ENCODE measurements at places on chromosomes 4 and X.

GRCh38 chr4:155974476-155974749, 20.7 kb upstream of the CTSO start:
- DNase-seq: no peak

- no peak for DNase-seq
These were observed 88.6 kb upstream of the PTCHD1 start for GRCh38 chrX:23246001-23246400.

DNA sequence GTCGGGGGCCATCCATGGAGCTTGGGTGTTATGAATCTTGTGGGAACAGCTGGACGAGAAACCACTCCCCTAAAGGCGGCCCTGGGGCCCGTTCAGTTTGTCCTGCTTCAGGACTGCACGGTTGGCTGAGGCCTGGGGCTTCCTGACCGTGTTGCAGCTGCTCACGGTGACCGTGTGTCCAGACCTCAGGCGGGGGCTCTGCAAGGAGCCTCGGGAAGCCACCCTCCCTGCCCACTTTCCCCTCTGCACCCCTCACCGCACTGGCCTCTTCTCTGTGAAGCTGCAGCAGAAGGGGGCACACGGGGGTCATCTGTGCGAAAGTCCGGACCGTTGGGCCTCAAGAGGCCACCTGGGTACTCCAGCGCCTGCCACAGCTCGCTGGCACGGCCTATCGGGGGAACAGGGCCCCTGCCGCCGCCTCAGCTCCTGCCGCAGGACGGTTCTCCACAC, 29.4 kb downstream of the UVSSA start:
- no peak for DNase-seq

DNA sequence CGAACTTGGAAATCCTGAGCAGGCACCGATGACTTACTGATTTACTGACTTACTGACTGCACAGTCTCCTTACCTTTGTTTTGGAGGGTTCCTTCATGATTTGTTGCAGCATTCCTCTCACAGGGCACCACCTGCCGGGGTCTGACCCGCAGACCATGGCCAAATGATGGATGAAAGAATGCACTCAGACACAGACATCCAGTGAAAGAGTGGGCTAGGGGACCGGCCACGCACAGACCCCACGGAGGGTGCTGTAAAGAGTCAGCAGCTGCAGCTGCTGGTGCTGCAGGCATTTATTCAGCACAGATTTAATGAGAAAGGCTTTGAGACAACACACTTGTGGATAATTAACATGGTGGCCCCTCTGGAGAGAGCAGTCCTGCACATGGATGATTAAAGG, 3.4 kb downstream of the MAGEB5 start:
- DNase-seq: no peak

- no peak for DNase-seq
These were observed 30.7 kb upstream of the RPS6KA6 start for GRCh38 chrX:84218726-84219125.

DNA sequence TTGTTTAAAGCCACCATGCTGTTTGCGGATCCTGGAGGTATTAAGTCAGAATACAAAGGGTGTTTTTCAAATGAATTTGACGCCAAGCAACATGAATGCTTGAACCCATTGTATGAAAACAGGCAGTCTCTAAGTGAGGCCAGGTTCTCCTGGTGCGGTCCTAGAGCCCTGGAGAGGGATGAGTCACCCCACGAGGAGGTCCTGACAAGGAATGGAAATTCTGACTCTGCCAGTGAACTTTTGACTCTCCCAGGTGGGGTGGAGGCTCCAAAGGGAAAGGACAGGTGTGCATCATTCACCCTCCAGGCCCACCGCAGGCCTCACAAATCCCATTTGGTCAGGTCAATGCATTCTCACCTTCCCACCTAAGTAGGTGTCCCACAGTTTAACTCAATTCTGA, 1.5 kb downstream of the TRIM2 start:
- peak; percentile 20 for DNase-seq

DNA sequence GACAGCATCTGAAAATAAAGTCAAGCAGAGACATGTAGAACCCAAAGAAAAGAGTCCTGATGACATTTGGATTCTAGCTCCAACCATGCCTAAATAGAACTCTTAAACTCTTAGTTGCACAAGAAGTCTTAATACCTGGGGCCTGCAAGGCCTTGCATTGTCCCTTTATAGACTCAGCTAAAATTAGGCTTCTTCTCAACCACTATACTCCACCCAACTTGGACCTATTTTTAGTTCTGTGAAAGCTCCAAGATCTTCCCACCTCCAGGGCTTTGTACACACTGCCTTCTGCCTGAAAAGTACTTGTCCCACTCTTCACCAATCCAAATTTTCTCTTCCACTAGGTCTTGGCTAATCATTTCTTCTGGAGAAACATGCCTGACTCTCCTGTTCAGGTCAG, 36.5 kb downstream of the PLK4 start:
- no peak for DNase-seq

- no peak for DNase-seq
These were observed 7.7 kb downstream of the OCIAD2 start for GRCh38 chr4:48898733-48899431.

DNA sequence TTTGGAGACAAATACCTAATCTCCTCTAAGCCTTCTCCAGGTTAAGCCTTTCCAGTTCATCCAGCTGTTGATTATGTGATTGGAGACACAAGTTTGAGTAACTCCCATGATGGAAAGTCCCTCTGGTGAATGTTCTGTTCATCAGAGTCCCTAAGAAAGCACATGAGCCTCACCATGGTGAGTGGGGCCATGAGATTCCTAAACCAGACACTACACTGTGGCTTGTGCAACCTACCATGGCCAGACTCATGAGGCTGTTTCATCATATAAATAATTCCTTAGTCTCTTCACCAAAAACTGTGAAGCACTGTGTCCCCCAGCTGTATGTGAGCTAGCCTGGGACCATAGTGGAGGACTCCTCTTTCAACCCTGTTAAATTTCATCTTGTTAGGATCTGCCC, 14.4 kb downstream of the PKD2 start:
- no peak for DNase-seq

DNA sequence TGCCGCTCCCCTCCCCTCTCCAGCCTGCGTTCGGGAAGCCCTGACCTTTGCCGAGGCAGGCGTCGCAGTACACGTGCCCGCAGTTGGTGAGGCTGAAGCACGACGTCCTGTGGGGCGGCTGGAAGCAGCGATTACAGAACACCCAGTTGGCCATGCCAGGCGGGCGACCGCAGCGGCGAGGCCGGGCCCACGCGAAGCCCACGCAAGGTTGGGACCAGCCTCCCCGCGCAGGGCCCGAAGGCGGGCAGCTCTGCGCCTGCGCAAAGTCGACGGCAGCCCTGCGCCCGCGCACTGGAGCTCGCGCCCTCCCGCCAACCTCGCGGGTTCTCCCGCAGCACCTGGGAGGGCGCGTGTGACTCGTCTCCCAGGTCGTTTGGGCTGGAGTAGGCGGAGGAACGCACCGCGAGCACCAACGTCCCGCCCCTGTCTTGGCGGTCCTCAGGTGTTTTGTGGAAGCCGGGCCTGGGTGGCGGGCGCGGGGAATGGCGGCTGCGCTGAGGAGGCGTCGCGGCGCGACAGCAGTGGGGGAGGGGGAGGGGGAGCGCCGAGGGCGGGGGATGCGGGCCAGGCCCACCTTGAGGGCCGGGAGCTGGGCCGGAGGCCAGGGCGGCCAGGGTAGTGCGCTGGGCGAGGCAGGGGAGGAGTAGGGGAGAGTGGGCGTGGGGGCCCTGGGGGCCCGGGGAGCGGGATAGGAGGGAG, at the start of gene RNF212:
Gene RNF212 (minus strand): TSS at position 254 of the 699 bp plus-strand sequence. CDS start 100 bp downstream, at position 154.
- peak; percentile 15 for DNase-seq

DNA sequence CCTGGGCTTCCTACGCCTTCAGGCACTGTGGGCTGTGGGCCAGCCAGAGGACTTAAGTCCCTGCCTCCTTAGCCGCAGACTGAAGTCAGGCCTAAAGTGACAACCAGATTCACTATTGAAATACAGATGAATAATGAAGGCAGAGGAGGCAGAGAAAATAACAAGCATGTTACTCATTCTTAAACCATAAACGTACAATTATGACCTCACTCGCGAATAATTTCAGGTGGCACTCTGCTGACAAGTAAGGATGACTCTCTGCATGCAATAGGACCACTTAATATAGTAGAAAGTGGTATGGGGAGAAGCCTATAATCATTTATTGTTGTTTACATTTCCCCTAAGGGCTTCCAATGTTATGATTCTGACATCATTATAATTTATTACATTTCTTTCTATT, 409.2 kb upstream of the FGF13 start:
- no peak for DNase-seq

Data from stimulated activated CD8-positive, alpha-beta memory T cell treated with anti-CD3 and anti-CD28 coated beads, Interleukin-15, amount 100 ng/mL, for 48 hours (primary cell).